ENCODE measurements at places on chromosomes 6 and 20.
A peak's percentile ranks its signal among the peaks of the same experiment; 100 is the strongest.

GRCh38 chr6:74287932-74288331, 591.9 kb downstream of the CD109 start:
- DNase-seq, result no peak

GRCh38 chr6:72554761-72555221, 67.1 kb upstream of the KCNQ5 start:
- no peak for DNase-seq

- DNase-seq, result no peak
Observed at GRCh38 chr6:40386200-40386599, 201.0 kb downstream of the LRFN2 start.

- no peak for DNase-seq
Observed at GRCh38 chr6:25883536-25883935, 9.5 kb upstream of the SLC17A3 start.

GRCh38 chr20:60507087-60507694, 549.0 kb downstream of the CDH26 start:
- no peak for DNase-seq

DNA sequence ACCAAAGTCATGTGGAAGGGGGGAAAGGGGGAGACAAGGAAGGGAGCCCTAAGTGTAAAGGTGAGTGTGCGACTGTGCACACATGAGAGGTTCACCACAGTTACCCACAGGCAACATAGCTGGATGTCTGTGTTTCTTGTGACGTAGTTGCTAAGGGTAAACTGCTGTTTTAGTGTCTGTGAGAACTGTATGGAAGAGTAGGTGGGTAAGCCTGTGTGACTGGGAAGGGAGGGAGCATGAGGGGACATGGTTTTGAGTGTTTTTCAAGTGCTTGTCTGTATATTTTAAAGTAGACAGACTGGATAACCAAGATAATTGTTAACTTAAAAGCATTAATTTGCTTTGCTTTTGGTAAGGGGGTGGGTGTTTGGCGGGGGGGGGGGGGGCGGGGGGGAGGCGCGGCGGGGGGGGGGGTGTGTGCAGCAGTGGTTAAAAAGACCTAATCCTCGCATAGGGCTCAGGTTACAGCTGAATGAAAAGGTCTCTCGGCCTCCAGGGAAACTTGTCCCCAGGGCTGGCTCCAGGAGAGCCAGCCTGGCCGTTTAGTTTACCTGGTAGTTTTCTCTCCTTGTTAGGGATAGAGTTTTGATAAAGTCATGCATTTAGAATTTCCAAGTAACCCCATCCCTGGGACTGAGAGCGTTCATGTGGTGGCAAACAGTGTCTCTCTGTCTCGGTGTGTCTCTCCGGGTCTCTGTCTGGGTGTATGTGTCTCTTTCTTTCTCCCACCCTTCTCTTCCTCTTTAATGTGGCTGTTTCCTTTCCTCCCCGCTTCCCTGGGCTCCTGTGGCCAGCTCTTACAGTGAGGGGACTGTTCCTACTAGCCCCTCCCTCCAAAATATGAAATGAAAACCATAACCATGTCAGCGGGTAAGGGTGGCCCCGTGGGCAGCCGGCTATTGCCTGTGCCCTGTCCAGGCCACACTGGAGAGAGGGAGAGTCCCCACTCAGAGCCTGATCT, 3.4 kb downstream of the SCUBE3 start:
- DNase-seq, result peak; percentile 70

- peak; percentile 25 for DNase-seq
Observed at GRCh38 chr6:78629154-78629721, 238.1 kb upstream of the IRAK1BP1 start.

- DNase-seq, result no peak
Observed at GRCh38 chr6:12851123-12851695, 134.6 kb downstream of the PHACTR1 start.

DNA sequence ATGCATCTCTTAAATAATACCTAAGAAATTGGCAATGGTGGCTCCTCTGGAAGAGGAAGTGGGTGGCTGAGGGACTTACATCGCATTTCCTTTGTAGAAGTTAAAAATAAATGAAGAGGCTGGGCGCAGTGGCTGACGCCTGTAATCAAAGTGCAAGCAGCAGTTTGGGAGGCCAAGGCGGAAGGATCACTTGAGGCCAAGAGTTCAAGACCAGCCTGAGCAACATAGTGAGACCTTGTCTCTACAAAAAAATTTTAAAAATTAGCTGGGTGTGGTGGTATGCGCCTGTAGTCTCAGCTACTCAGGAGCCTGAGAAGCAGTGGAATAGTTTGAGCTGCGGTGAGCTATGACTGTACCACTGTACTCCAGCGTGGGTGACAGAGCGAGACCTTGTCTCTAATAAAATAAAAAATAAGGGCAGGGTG, 12.2 kb upstream of the NCOA3 start:
- no peak for DNase-seq

GRCh38 chr6:41976794-41977484, 35.3 kb upstream of the CCND3 start:
- DNase-seq, result no peak

- DNase-seq, result no peak
Observed at GRCh38 chr6:122571888-122572287, 38.3 kb upstream of the PKIB start.

- no peak for DNase-seq
Observed at GRCh38 chr20:23205611-23206041, 119.5 kb upstream of the CD93 start.

DNA sequence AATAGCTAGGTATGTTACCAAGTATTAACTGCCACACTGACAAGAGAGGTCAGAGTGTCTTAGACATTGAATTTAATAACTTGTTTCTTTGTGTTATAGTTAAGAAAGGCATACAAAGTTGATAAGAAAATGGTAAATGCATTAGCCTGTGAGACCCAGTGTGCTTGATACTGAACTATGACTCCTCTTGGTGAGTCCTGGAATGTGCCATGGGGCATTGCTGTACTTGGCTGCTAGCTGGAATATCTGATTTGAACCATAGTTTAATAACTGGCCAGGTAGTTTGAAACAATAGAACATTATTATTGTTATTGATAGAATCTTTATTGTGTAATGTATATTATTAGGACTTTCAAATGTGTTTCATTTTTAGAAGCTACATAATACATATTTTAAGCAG, 70.0 kb downstream of the ZFAND3 start:
- no peak for DNase-seq

GRCh38 chr6:163797296-163797845, 382.9 kb downstream of the QKI start:
- no peak for DNase-seq

- DNase-seq, result no peak
Observed at GRCh38 chr20:48984575-48985219, 61.4 kb upstream of the CSE1L start.

GRCh38 chr6:163860287-163861081, 446.0 kb downstream of the QKI start:
- DNase-seq, result no peak

- peak; percentile 33 for DNase-seq
Observed at GRCh38 chr6:86856937-86857563, 80.3 kb upstream of the HTR1E start.

DNA sequence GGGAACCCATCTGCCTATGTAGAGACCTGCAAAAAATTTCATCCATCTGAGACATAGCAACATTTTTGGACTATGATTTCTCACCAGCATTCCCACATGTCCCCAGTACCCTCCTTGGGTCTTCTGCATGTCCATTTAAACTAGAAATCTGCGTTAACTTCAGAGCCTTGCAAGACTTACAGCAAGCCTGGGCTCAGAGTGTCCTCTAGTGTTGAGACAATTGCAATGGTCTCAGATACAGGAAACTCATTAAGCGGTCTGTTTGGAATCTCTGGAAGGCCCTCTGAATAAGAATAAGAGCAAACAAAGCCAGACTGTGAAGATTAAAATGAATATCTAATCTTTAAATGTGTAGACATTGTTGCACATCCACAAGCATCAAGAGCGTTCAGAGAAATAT, 20.5 kb upstream of the PI3 start:
- DNase-seq, result no peak

GRCh38 chr6:109772883-109773431, 81.9 kb downstream of the FIG4 start:
- peak; percentile 4 for DNase-seq

- DNase-seq, result no peak
Observed at GRCh38 chr6:117389227-117390057, 36.3 kb downstream of the ROS1 start.

- DNase-seq, result peak; percentile 27
Observed at GRCh38 chr6:4316867-4317400, 181.6 kb upstream of the ECI2 start.

DNA sequence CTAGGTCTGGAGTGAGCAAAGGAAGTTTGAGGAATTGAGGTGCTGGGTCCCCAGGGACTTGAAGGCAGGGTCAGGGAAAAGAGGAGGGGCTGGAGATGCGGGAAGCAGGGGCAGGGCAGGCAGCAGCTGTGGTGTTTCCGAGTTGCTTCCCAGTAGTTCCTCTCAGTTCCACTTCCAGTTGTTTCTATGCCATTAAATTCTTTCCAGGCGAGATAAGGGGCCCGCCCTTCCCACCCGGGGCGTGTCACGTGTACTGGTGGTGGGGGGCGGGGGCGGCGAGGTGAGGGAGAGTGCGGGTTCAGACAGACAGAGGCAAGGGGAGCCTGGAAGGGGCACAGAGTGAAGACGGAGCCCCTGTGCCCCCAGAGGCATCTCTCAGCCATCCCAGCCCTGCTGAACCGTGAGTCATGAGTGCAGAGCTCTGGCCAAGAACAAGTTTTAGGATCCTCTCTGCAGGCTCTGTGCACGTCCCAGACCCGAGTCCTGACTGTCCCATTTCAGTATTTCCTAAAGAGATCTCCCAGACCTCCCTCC, 977 bp downstream of the TNXB start:
- no peak for DNase-seq

- DNase-seq, result peak; percentile 96
Observed at GRCh38 chr6:27893836-27894807, 18.1 kb downstream of the OR2B2 start.

All from NCI-H146 (cell line).